ENCODE measurements at places on chromosomes 13 and 19. TPM values are rescaled to one million over a fixed set of nuclear protein-coding genes. Genes with fewer than 3 reads are reported as not detected.

DNA sequence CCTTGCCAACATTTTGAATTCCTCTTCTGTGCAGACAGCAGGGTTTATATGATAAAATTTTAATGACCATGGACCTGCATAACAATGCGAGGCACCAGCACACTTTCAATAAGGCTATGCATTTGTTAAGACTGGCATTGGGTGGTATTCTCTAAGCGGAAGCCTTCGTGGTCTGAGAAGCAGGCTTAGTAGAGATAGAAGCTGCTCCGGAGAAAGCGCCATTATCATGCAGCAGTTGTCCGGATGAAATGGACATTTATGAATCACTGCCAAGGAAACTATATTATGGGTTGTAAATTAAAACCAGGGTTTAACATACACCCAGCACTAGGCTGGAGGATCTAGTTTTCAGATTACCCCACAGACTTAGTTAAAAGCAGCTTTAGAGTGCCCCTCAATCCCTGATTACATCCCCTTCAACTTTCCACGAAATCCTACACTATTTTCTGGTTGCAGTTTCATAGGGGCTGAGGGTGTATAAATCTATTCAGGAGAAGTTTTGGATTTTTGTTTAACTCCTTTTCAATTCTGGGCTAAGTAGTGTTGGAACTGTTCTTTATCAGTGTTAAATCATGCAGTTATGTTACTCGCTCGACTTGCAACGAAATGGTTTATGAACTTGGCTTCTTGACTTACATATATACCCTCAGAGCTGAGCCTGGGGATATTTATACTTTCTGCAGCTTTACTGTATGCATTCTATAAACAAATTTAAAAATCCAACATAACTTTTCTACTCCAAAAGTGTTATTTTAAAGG lies 193.3 kb downstream of the PCDH9 start:
- no peak for DNase-seq

DNA sequence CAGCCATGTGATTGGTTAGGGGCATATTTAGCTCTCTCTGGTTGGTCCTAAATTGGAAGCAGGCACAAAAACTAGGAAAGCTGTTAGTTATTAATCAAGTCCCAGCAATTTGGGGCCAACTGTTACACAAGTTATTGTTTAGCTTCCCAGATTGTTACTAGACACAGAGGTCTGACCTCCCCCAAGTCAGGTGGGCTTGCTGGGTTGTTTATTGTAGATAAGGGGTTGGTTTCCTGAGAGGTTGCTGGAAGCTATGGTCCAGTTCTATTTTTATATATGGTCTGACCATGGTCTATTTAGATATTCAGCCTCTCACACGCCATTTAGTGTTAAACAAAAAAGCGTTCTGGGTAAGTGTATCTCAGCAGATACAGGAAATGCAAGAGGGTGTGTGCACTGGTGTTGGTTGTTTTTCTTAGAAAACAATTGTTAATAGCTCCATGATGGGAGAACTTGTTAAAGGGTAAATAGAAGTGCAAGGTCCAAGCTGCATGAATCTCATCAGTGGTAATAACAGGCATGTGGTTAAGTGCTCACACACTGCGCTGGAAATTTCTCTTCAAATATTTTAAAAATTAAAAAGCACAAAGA lies 150.0 kb downstream of the RAP2A start:
- DNase-seq: no peak

DNA sequence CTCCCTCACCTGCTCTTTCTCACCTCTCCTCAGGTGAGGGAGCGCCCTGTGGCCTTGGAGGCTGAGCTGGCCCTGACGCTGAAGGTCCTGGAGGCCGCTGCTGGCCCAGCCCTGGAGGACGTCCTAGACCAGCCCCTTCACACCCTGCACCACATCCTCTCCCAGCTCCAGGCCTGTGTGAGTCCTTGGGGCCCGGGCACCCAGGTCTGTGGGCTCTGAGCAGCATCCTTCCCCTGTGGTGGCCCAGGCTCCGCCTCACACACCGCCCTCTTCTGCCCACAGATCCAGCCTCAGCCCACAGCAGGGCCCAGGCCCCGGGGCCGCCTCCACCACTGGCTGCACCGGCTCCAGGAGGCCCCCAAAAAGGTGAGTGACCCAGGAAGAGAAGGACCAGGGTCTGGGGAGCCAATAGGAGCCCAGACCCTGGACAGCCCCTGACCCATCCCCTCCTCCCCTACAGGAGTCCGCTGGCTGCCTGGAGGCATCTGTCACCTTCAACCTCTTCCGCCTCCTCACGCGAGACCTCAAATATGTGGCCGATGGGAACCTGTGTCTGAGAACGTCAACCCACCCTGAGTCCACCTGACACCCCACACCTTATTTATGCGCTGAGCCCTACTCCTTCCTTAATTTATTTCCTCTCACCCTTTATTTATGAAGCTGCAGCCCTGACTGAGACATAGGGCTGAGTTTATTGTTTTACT lies 1.9 kb downstream of the IFNL1 start:
- DNase-seq: peak; percentile 61

DNA sequence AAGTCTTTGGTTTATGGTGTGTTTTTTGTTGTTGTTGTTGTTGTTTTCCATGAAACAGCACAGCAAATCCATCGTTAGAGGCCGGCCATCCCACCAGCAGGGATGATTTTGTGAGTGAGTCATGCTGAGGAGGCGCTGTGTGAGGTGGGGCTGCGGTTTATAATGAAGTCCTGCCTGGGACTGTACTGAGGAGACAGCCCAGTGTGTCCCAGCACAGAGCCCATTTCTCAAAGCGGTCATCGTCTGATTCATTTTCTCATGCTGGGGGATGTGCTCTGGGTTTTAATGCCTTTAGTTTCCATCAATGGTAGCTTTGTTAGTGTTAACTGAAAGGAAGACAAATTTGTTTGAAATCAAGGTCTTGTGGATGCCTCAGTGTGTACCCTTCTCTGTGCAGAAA lies 129.3 kb upstream of the SERP2 start:
- no peak for DNase-seq

DNA sequence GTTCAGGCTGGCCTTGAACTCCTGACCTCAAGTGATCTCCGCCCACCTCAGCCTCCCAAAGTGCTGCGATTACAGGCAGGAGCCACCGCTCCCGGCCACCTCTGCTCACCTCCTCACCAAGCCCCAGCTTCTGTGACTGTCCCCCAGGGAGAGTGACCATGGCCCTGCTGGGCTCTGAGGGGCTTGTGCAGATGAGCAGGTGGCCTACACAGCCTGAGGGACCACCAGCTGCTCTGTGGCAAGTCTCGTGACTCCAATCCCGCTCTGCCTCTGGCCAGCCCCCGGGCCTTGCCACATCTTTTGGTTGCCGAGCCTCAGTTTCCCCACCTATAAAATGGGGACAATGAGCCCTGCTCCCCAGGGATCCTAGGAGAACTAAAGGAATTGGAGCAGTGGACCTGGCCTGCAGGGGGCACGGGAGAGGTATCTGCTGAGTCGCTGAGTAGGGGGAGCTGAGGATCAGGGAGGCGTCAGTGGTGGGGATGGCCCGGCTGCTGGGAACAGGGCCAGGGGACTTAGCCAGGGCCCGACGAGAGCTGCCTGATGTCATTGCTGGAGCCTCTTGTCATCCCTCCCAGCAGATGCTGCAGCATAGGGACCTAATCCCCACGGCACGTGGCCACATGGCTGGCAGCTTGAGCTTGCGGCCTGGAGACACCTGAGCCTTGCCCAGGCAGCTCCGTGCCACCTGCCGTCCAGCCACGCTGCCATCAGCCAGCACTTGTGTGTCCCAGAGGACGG lies 74.7 kb downstream of the GADD45B start:
- no peak for DNase-seq

GRCh38 chr13:21225082-21225481 lies 48.6 kb downstream of the MRPL57 start:
- DNase-seq: no peak

GRCh38 chr19:44957526-44957925 lies 2.3 kb downstream of the CLPTM1 start:
- no peak for DNase-seq

Gene ATP1A3
- 2.0 TPM for total RNA-seq

GRCh38 chr13:100515410-100515800 lies 73.2 kb downstream of the GGACT start:
- no peak for DNase-seq

DNA sequence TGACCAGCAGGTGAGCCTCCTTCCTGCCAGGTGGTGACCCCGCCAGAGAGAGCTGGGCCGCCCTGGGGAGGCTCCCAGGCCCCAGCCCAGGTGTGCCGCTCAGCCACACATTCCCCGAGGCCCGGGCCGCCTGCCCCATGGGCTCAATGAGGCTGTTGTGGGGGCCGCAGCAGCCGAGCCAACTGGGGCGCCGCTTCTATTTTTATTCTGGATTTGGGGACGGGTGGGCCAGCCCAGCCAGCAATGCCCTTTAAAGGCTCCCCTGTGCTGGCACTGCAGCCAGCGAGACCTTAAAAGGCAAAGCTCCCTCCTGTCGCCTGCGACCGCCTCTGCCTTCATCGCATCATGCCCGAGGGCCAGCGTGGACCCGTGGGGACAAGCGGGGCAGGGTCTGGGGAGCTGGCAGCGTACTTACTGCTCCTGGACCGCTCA lies 17.7 kb upstream of the CRTC1 start:
- no peak for DNase-seq

DNA sequence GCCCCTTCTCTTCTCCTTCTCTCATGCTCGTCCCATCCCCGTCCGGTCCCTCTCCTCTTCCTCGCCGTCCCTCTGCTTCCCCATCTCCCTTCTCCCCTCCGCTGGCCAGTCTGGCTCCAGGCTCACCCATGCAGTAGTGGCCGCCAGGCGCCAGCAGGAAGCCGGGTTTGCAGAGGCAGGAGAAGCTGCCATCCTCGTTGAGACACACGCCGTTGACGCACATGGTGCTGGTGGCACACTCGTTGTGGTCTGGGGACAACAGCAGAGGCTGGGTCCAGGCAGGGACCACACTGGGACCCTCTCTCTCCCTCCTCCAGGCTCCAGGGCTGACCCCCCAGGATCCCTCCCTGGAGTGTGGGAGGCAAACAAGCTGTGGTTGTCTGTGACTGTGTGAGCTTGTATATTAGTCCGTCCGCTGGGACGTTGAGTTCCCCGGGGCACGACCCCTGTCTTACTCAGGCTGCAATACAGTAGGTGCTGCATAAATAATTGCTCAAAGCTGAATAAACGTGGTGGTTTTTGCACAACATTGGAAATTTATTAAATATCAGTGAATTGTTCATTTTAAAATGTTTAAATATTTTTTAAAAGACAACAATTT lies 16.4 kb downstream of the FBN3 start:
- no peak for DNase-seq

- DNase-seq: no peak
Observed at GRCh38 chr13:43757266-43757665, 29.5 kb downstream of the ENOX1 start.

- DNase-seq: no peak
Observed at GRCh38 chr19:42091742-42092141, 15.8 kb downstream of the ZNF574 start.

DNA sequence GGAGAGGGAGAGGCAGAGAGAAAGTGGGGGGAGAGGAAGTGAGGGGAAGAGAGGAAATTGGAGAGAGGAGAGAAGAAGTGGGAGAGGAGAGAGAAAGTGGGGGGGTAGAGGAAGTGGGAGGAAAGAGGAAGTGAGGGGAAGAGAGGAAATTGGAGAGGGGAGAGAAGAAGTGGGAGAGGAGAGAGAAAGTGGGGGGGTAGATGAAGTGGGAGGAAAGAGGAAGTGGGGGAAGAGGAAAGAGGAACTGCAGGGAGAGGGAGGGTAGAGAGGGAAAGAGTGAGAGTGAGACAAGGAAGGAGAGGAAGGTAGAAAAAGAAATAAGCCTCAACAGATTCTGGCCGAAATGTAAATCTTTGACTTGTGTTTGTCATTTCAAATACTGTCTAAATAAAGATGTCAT lies 146.6 kb downstream of the KLF12 start:
- DNase-seq: no peak

GRCh38 chr13:77698201-77699058 lies 943 bp downstream of the SLAIN1 start:
- DNase-seq: peak; percentile 56

Gene SPRY2
- 0.91 TPM for total RNA-seq

GRCh38 chr13:112453874-112454647 lies 77.9 kb downstream of the SPACA7 start:
- DNase-seq: peak; percentile 39

- DNase-seq: no peak
Observed at GRCh38 chr19:56476093-56476492, 1.1 kb downstream of the ZNF667 start.

Data from activated naive CD4-positive, alpha-beta T cell treated with anti-CD3 and anti-CD28 coated beads, Interleukin-2, amount 50 U/mL, for 72 hours (primary cell).